ENCODE measurements at places on chromosomes 16 and 17.

GRCh38 chr17:53527473-53527872, 295.3 kb upstream of the KIF2B start:
- no peak for DNase-seq

DNA sequence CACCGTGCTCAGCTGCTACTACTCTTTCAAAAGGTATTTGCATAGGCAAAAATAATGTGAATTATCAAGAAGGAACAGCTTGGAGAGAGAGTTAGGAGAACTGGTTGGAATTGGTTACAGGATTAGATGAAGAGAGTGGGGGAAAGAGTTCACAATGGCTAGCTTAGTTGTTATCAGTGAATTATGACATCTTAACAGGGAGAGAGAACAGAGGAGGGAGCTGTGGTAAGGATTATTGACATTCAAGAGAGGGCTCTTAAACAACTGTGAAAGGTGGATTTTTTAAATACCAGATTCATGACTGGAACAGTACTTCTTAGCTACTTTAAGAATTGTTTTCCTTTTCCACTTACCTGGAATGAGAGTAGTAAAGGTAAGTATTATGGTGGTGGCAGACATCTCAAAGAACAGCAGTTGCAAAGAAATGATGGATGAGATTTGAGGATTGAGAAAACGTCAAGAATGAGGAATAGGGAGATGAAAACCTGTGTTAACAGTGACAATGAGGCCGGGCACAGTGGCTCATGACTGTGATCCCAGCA, 43.9 kb upstream of the SLC5A11 start:
- no peak for DNase-seq

- no peak for DNase-seq
These were observed 145.2 kb downstream of the KCNJ2 start for GRCh38 chr17:70314506-70314905.

GRCh38 chr16:13322336-13322735, 420.9 kb downstream of the SHISA9 start:
- no peak for DNase-seq

DNA sequence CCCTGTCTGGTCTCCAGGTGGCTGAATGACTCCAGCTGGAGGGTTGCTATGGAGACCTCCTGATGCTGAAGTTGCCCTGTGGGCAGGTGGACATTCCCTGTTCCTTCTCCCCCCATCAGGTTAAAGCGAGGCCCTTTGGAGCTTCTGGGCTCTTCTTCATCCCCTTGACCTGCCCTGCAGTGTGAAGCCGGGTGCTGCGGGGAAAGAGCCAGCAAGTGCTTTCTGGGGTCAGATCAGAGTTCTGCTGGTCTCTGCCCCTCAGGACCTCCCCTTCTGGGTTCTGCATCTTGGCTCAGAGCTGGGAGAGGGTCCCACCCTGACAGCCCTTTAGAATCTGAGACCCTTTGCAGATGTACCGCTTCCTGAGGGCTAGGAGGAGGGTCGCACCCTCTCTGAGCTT, 25.1 kb downstream of the NKD1 start:
- no peak for DNase-seq

All from stimulated activated CD8-positive, alpha-beta memory T cell treated with anti-CD3 and anti-CD28 coated beads, Interleukin-12 subunit alpha, Interleukin-12 subunit beta, amount 100 ng/mL, for 1 hour (primary cell).